ENCODE measurements at places on chromosomes 12 and 14.
A peak's percentile ranks its signal among the peaks of the same experiment; 100 is the strongest.

DNA sequence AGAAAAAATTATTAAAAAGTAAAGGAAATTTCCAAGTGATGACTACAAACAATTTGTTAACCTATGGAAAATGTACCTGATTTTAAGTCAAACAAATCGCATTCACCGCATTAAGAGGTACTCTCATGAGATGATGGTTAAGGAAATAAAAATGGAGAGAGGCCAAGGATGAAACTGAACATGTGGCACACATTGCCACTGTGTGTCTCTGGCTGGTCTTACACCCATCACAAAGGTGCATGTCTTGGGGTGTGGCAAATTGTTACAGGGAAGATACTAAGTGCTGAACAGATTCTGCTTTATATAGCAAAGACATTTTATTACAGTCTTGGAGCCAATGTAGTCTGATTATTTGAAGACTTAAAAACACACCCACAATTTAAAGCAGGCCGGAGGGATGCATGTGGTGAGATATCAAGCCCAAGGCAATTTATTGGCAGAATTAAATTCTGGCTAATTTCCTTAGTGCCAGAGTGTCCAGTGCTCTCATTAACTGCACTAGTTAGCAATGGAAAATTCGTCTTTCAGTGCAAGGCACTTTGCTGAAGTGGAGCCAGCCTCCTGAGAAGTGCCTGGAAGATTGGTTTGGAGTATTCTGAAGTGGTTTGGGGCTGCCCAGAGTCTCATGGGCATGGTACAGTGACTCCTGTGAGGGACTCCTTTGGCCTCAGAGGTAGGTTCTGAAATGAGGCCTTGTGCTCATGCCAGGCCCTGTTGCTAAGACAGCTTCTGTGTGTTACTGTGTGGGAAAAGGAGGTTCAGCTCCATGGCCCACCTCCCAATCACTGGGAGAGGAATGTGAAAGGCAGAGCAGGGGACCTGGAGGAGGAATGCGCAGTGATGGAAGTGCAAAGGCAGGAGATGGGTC, 166.9 kb downstream of the BRMS1L start:
- no peak for DNase-seq

DNA sequence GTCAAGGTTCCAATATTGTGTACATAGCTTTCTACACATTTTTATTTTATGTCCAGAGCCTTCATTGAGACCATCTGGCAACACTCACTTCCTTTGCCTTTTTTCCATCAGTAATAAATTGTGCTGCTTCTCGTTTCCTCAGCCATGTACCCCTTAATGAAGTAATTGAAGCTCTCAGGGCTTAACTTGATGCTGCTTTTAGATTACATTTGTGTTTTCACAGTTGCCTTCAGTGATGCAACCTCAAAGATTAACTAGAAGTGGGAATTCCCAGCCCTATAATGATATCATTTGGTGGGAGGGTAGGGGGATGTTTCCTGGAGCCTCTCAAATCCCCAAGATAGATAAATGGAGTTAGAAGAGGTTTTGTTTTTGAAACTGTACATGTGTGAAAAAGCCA, 80.2 kb upstream of the KRR1 start:
- DNase-seq = no peak

DNA sequence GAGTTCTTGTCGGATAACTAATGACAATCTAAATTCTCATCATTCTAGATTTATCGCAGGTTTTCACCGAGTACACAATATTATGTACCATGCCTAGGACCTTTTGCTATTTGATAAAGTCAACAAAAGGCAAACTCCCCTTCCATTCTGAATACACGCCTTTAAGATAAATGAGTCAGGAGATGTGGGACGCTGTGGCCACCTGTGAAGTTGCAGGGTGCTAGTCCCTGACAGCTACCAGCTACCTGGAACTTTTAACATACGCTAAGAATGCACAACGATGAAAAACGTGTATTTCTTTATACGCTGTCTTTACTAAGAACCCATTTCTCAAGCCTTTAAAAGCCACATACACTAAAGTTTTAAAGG, 678 bp downstream of the MDM1 start:
- DNase-seq = no peak

- no peak for DNase-seq
Observed at GRCh38 chr14:100849115-100849781, 23.3 kb downstream of the MEG3 start.

GRCh38 chr14:55739967-55740648, 160.1 kb downstream of the KTN1 start:
- DNase-seq = peak; percentile 84

GRCh38 chr14:92601757-92602417, 88.3 kb downstream of the RIN3 start:
- DNase-seq = peak; percentile 79

DNA sequence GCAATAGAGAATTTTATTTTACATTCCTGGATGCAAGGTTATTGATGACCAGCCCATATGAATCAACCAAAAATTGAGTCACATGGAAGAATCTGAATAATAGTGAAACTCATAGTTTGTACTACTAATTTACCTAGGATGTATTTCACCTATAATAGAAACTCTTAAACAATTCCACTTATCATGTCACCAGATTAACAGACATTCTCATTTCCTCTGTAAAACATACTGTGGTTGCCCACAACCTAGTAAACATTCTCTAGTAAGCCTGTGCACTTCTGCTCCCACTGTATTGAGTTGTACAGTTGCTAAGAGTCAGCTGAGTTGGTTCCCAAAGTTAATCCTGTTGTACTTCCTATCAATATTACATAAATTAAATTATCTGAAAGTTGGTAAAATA, 196.6 kb upstream of the TMTC1 start:
- DNase-seq = no peak

DNA sequence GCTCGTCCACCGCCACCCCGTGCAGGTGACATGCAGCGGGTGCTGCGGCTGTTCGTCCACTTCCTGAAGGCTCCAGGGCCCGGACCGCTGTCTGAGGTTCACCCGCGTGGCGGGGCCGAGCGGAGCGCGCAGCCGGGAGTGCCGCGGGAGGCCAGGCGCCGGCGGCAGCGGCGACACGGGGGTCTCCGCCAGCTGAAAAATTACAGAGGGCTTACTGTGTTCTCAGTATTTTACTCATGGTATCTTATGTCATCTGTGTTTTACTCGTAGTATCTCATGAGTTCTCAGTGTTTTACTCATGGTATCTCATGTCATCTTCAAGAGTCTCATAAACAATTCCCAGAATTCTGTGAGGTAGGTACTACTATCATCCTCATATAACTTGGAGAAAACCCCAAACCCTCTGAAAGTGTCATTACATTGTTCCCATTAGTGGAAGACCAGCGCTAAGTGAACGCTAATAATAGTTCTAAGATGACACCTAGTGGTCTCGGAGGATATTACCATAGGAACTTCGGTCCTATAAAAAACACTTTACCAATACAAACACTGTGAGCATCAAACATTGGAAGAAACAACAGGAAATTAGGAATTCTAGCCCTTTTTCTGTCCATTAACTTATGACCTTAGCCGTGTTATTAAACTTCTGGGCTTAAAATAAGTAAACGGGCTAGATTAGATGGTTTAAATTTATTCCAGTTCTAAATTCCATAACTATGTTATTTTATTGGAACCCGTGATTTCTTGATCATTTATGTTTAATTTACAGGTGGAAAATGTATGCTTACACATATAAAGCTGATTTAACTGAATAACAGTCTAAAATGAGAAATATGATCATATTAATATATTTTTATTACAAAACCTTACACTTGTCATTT, 32.4 kb downstream of the AK7 start:
- no peak for DNase-seq

Measured in tibial artery (tissue), 4 donors.